Kidney epithelial cell (primary cell): ENCODE measurements at places on chromosomes 5 and 9. TPM values are rescaled to one million over a fixed set of nuclear protein-coding genes. Genes with fewer than 3 reads are reported as not detected.

The FYB1 gene
- not detected in 2 replicates for total RNA-seq

The FAM81B gene
- total RNA-seq, result 0.75 TPM in 1 of 2 replicates, not detected in the other

GRCh38 chr9:107153336-107153735, 129.7 kb upstream of the RAD23B start:
- no peak for DNase-seq

DNA sequence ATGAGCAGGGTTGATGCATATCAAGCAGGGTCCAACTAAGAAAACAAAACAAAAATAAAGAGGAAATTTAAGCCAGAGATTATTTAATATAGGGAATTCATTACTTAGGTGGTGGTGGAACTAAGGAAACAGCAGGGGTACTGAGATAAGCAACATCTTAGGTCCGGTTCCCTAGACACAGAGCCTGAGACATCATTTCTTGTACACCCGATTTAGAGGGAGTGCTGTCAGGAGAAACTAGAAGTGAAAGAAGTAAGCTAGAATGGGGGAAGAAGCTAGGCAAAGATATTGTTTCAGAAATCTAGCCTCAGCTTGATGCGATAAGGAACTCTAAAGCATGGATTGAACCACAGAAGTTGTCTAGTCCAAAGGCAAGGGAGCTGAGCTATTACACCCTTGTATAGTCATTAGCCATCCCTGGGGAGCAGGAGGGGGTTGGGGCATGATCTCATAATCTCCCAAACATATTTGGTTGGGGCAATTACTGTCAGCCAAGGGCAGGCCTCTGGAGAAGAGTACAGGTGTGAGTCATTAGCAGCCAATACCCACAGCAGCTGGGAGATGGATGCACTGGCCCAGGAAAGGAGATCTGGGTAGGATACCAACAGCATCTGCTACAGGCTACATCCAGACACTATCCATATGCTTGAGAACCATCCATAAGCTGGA, 194.5 kb downstream of the ARL15 start:
- no peak for DNase-seq

The ARID3C gene
- 0.48 and 1.0 TPM in 2 replicates for total RNA-seq

The LCN1 gene
- not detected in 2 replicates for total RNA-seq

- DNase-seq, result no peak
Observed at GRCh38 chr5:32953694-32954093, 242.6 kb downstream of the NPR3 start.

GRCh38 chr5:11322133-11322532, 561.1 kb upstream of the DAP start:
- no peak for DNase-seq

DNA sequence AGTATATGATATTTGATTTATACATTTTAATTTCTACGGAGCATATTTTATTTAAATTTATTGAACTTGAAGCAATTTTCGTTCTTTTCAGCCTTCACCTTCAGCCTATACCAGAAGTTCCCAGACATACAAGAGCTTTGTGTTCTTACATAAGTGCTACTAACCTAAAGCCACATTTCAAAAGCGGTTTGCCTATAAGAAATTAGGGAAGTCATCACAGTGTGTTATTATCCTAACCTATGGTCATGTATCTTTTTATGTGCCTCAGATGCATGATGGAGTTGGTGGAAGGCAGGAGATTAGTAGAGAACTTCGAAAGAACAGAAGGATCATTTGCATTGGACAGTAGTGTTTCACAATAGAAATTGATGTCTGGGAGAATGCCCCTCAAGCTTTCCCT, 3.1 kb downstream of the KIF2A start:
- no peak for DNase-seq

The TRPM6 gene
- 0.07 and 0.21 TPM in 2 replicates for total RNA-seq

The ADGRD2 gene
- total RNA-seq, result not detected in 2 replicates

- DNase-seq, result no peak
Observed at GRCh38 chr5:143083006-143083405, 312.8 kb downstream of the ARHGAP26 start.

DNA sequence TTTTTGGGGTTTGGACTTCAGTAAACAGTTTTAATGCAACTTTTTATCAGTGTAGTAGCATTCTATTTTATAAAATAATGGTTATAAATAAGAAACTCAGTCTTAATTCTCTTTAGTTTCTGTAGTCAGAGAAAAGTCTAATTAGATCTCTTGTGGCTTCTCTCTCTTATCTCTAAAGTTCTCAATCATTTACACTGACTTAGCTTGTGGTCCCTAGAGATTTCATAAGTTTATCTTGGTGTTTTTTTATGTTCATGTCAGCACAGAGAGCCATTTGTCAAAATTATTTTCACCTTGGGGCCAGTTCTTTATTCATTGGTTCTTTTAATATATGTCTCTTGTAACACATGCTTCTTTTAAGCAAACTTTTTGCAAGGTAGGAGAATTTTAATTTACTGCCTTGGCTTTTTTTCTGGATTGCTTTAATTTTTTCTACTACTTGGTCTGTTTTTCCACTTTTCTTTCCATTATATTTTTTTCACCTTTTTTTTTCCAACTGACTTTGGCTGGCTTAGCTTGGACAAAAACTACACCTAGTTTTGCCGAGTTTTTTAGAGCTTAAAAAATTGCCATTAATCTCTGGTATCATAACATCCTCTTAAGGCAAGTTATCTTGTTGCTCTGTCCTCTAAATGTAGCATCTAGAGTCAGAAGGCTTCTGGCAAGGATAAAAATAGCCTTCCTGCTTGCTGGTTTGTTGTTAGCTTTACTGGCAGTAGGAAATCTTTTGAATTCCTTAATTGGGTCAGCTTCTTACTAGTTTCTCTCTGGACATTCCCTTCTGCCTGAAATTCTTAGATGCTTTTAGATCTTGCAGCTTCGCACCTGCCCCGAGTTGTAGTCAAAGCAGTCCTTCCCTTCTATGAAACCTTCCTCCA, 35.3 kb downstream of the CPEB4 start:
- no peak for DNase-seq

The FBLL1 gene
- total RNA-seq, result 0.84 and 1.0 TPM in 2 replicates

The LHX6 gene
- 0.07 and 0.84 TPM in 2 replicates for total RNA-seq

DNA sequence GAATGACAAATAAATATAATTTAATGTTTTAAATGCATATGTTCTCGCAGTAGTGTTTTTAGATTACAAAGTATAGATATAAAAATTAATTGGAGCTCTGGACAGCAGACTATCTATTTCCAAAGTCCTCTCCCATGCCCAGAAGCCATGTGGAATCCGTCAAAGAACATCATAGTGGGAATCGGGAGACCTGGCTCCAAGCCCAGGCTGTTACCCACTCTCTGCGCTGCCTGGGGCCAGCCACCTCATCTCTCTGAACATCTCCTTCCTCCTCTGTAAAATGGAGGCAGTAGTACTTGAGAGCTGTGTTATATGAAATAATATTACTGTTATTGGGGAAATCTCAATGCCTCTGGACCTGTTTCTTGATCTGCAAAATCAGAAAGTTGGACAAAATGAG, 58.1 kb upstream of the SLC30A5 start:
- DNase-seq, result no peak

- no peak for DNase-seq
Observed at GRCh38 chr9:119956111-119956510, 586.9 kb upstream of the BRINP1 start.

DNA sequence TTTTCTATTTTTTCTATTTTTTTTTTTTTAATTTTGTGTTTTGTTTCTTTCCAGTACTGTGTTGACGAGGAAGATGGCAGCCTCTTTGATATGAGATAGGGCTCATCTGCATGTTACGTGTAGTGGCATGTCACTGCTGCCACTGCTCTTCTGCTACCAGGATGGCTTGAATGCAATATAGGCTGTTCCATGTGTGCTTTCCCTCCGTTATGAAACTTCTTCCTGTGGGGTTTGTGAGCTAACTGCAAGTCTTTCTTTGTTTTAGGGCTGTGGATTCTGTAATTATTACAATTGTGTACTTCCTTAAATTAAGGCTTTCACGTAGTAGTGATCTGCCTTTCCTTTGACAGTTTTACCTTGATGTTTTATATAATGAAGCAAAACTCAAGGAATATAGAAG, 184.6 kb downstream of the KDM4C start:
- DNase-seq, result no peak

DNA sequence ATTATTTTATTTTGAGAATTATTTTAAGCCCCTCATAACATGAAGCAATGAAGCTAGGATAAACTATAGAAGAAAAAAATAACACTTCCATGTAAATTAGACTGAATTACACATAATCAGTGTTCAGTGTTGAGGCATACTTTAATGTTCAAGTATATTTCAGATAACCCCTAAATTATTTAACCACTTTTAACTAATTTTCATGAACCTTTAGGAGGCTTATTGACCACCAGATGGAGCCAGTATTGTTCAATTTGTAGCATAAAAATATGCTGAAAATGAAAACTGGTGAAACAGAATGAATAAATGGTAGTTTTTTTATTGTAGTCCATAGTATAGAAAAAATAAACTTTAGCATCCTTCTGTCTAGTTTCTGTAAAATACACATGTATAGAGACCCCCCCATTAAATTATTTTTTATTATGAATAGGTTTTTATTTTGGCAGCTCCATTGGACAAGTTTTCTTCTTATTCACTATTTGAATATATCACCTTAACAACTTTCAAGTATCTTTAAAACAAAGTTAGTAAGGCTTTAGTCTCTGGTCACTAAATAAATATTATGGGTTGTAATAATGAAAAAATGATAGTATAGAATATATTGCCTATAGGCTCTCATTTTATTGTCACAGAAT, 190.1 kb downstream of the CWC27 start:
- no peak for DNase-seq

DNA sequence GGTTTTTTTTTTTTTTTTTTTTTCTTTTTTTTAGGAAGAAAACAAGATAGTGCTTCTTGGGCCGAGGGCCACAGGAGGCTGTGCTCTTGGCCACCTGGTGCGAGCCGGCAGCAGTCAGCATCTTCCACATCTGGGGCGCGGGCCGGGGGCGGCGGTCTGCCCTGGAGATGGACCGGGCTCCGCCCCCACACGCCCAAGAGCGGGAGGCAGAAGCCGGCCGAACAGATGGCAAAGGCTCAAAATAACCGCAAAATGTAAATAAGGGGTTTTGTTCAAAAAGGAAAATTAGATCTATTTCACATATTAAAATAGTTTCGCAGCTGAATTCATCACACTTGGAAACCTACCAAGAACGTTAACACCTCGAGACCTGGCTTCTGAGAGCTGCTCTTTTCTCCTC, 51.5 kb upstream of the UBAC1 start:
- no peak for DNase-seq

DNA sequence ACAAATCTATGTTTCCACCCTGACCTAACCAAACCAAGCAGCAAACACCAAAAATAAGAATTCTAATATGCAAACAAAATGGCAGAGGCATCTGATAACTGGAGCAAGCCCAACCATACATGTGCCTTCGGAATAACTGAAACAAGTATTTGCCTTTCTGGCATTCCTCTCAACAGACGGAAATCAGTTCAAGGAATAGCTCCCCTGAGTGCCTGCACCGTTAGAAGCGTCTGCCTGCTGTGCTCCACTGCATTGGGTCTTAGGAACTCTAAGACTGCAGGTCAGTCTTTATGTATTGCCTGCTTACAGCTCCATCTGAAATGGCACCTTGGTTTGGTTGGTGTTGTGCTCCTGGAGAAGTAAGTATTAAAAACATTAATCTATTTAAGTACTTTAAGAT, 98.5 kb downstream of the MRPS27 start:
- no peak for DNase-seq

The SEMA6A gene
- 6.3 and 9.2 TPM in 2 replicates for total RNA-seq

The OR1J2 gene
- total RNA-seq, result not detected in 2 replicates

The CNTFR gene
- 0.27 and 1.1 TPM in 2 replicates for total RNA-seq

DNA sequence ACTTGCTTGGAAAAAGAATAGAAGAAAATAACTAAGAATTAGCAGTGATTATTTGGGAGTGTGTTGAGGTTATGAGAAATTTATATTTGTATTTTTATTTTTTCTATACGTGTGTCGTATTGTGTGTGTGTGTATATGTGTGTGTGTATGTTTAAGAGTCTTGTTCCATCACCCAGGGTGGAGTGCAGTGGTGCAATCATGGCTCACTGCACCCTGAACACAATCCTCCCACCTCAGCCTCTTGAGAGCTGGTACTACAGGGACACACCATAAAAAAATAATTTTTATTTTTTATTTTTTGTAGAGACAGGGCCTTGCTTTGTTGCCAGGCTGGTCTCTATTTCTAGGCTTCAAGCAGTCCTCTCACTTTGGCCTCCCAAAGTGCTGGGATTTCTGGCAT, 643.8 kb downstream of the PDE4D start:
- no peak for DNase-seq

DNA sequence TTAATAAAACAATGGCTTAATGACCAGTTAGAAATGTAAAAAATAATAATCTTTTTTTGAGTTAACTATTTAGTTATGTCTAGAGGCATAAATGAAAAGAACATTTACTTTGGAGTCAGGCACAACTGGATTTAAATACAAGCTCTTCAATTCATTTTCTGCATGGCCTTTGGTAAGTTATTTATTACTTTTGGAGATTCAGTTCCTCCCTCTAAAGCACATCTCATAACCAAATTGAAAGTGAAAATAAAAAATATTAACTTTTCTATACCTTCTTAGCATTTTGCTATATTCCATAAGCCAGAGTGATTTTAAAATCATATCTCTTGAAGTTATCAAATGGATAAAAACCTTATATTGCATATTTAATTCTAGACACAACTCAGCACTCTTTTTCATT, 434.9 kb upstream of the SMARCA2 start:
- DNase-seq, result no peak

DNA sequence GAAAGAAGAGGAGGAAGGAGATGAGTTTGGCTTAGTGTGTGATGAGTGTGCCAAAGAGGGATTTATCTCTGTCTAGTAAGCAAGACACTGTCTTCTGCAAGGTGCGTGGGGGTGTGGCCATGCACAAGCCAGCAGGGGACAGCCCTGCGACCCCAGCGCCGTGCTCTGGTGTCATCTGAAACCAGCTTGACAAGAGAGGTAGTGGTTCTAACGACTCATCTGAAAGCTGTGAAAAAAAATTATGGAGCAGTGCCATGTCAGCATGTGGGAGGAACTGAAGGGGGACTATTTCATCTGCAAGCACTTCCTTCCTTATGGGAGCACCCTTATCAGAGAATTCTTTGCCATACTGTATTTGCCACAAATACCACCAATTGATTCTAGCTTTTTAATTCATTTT, 398.6 kb downstream of the PSAT1 start:
- DNase-seq, result no peak

DNA sequence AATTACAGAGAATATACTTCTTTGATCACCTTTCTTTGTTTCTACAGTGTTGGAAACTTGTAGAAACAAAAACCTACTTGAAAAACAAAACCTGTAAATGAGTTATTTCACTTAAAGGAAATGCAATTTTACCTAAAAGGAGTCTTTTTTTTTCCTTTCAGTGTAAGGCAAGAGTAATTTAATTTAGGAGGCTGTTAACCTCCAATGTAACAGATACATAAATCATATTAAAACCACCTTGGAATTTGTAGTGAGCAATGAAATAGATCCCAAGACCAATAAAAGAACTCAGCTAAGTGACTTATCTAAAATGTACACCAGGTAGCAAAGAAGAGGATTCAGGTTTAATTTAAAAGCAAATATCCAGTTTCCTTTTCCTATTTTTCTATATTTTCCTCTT, 524.8 kb downstream of the CSNK1G3 start:
- DNase-seq, result no peak

DNA sequence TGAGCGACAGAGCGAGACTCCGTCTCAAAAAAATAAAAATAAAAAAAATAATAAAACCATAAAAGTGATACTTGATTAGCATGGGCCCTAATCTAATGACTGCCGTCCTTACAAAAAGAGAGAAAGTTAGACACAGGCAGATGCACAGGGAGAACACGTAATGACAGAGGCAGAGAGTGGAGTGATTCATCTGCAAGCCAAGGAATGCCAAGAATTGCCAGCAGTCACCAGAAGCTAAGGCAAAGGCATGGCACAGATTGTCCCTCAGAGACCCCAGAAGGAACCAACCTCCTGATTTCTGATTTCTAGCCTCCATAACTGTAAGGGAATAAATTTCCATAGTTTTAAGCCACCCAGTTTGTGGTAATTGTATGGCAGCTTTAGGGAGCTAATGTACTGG, 79.6 kb upstream of the FREM1 start:
- DNase-seq, result no peak

The CARTPT gene
- total RNA-seq, result not detected in 2 replicates
